ENCODE measurements at places on chromosomes 1 and 21.
A peak's percentile ranks its signal among the peaks of the same experiment; 100 is the strongest.

GRCh38 chr1:98323906-98324358 is 337.6 kb upstream of the SNX7 start:
- peak; percentile 78 for DNase-seq

DNA sequence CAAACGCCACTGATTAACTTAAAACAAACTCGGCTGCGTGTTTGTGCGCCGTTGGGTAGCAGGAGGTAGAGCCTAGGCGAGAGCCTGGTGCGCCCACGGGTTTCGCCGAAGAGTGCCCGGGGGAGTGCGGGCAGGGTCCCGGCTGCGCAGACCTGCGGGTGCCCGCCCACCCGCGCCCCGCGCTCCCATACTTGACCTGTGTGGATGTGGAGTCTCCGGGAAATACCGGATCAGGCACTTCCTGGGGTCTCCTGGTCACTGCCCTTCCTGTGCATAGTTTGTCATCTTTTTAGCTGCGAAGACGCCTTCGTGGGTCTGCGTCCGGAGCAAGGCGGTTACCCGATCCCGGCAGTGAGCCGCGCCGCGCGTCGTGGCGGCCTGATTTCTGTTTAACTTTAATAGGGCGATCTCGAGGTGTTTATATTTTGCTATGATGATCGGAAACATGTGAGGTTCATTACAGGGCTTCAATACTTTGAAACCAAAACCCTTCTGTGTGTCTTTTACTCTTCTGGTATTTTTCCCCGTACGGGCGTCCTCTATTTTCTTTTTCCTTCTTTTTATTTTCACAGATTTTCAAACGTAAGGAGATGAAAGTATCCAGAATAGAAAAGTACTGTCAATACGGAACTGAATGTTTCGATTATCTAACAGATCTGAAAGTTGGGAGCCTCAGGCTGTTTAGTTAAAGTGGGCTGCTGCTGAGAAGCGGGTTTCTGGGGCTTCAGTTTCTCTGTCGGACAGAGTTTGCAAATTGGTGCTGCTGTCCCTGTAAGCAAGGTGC is 15.2 kb downstream of the NR5A2 start:
- no peak for DNase-seq

DNA sequence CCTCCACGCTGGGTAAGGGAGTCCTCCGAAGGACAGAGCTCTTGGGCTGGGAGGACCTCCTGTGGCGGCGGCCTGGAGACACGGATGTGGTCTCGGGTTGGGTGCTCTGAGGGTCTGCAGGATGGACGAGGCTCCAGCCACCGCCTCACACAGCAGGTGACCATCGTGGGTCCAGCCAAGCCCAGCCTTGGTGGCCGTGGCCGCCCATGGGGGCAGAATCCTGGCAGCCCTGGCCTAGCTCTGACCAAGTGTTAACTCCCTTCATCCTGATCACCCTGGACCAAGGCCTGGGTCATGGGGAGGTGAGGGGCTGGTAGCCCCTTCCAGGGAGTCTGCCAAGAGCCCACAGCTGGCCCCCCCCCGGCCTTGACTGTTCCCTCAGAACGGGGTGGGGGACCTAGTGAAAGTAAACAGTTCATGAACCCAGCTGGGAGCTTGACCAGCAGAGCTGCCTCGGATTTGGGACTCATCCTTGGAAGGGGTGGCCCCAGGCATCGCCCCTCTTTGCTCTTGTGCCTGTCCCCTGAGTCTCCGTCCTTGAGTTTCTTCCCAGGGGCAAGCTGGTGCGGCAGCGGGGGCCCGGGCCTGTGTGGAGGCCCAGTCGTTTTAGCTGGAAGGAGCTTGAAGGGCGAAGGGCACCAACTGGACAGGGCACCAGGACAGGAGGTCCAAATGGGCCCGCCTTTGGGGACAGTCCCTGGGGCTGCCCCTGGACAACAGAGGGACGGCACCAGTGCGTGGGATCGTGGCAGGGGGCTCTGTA is 17.8 kb downstream of the ARHGEF16 start:
- DNase-seq = no peak

DNA sequence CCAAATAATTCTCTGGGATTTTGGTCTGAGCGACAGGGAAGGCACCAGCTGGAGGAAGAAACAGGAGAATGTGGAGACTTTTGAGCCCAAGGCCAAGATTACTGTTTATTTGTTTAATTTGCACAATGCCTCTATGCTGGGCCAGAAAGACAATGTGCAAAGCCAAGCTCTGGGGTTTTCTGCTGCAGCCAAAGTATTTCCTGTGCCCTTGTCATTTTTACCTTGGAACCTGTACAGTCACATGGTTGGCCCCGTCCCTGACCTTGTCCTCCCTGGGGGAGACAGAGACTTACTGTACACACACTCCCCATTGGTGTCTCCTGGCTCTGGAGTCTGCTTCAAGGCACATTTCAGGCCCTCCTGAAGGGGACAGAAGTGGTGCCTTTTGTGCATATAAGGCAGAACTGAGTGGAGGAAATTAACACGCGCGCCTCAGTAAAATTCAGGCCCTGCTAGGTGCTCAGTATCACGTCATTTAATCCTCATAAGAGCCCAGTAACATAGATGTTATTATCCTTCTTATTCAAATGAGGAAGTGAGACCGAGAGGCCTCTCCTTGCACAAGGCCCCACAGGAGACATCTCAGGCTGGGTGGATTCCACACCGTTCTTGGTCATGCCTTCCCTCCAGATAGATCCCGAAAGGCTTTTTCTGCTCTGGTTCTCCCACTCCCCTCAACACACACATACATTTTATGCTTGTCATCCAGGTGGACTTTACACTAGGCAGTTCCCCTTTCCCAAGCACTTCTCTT is 21.1 kb downstream of the C1orf115 start:
- DNase-seq = no peak

DNA sequence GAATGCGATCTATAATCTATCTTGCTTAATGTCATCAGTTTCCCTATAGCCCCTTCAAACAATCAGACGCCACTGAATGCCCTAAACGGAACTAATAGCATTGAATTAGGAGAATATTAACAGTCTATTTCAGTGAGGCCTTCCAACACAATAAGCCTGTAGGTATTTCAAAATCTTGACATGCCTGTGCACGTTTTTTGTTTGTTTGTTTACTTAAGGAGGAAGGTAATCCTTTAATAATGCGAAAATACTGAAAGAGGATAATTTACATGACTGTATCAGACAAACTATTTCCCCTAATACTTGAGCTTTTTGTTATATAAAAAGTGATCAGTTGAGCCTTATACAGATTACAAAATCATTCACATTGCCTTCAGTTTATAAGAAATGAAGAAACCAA is 29.0 kb upstream of the JAK1 start:
- DNase-seq = no peak

GRCh38 chr21:46009951-46010705 is 28.6 kb downstream of the COL6A1 start:
- DNase-seq = no peak

DNA sequence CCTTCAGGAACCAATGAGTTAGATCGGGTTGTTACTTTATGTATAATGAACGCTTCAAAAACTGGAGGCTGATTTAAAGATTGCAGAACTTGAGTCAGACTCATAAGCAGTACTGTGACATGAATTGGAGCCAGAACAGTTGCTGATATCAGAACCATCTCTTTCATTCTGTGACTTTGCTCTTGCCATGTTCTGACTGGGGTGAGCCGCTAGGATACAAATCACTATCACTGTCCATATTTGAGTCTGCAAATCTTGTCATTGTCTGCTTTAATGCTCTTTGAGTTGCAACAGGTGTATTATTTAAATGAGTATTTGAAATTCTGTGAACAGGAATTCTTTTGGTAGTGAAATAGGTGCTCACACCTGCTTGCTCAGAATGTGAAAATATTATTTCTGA is 52.5 kb downstream of the LRIG2 start:
- DNase-seq = no peak

- DNase-seq = no peak
Observed at GRCh38 chr1:175922254-175922881, 179.0 kb upstream of the TNR start.

- no peak for DNase-seq
Observed at GRCh38 chr1:54323921-54324250, 82.3 kb downstream of the SSBP3 start.
